ENCODE measurements at places on chromosomes 6 and 20.

DNA sequence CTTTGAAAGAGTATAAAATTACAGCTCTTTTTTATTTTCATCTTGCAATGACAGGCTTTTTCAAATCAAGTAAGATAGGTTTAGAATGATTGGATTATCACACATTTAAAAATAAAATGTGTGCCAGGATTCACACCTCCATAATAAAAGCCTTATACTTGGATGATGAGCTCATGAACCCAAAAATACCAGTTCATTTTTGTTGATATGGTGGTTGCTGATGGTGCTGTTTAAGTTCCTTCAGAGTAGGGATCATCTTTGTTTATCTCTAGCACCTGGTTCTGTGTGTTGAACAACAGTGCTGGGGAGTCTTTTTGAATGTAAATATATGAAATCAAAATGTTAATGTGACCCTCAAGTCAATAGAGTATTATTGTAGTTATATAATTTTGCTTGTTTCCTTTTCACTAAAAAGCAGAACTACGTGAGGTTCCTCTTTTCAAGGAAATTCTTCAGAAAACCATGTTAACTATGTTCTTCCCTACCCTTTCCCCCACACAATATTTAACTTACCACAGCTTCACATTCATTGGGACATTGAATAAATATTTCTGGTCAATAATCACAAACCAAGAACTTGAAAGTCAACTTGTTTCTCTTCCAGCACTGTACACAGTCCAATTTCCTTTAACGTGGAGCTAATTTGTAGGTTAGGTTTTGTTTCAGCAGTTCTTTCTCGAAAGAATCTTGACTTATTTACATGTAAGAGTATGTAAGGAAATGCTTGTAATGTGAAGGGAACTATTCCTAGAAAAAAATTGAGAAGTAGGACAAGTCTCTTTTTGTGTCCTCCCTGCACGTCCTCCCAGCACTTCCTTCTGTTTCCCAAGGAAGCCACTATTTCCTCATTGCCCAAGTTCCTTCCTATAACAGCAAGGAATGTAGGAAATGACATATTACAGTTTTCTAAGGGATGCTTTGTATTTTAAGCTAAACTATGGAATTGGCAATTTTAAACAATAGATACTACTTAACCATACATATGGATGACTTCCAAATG is 945.9 kb upstream of the CITED2 start:
- DNase-seq: no peak

- DNase-seq: no peak
These were observed 116.0 kb downstream of the SYCP2 start for GRCh38 chr20:59817406-59817805.

DNA sequence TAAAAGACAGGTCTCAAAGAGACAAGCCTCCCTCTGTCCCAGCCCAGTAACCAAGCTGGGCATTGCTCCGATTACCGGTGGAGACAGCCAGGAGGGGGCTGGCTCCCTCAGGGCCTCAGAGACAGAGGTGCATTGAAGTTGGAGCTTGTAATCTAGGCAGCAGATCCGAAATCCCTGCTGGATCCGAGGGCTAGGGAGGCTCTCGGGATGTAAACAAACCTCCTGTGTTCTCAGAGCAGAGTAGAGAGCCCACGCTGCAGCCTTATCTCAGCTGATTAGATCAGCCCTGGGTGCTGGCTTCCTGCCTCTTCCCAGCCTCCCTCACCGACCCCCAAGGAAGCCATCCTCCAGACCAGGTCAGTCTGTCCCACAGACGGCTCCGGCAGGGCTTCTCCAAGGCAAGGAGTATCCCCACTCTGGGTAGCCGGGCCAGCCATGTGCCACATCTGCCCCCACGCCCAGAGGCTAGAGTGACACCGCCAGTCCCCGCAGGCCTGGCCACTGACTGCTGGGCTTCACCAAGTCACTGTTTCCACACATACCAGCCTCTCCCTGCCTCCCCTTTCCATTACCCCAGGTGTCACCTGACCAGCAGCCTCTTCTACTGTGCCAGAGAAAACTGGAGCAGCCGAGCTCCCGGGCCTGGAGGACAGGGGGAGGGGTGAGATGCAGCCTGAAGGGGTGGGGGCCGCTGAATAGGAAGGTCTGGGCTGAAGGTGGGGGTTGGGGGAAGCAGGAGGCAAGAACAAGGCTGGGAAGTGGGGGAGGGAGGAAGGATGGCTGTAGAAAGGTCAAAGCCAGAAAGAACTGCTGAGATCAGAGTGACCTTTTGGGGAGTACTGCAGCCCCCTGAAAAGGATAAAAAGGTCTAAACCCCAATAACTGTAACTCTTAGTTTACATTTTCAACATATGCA is 6.0 kb downstream of the SDC4 start:
- DNase-seq: no peak

DNA sequence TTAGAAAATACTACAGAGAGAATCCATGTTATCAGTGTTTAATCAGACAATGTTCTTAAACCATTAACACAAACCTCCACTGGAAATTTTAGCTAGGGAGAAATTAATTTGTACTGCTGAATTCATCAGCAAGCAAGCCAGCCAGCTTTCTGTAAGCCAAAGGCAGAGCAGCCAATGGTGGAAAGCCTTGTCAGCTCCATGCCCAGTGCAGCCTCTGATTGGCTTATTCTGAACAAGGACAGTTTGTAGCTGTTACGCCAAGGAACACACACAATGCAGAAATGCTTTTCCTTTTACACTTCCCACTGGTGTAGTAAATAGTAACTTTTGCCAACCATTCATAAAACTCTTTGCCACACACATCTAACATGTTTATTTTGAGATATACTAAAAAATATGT is 265.0 kb downstream of the TENT5A start:
- peak; percentile 40 for DNase-seq

DNA sequence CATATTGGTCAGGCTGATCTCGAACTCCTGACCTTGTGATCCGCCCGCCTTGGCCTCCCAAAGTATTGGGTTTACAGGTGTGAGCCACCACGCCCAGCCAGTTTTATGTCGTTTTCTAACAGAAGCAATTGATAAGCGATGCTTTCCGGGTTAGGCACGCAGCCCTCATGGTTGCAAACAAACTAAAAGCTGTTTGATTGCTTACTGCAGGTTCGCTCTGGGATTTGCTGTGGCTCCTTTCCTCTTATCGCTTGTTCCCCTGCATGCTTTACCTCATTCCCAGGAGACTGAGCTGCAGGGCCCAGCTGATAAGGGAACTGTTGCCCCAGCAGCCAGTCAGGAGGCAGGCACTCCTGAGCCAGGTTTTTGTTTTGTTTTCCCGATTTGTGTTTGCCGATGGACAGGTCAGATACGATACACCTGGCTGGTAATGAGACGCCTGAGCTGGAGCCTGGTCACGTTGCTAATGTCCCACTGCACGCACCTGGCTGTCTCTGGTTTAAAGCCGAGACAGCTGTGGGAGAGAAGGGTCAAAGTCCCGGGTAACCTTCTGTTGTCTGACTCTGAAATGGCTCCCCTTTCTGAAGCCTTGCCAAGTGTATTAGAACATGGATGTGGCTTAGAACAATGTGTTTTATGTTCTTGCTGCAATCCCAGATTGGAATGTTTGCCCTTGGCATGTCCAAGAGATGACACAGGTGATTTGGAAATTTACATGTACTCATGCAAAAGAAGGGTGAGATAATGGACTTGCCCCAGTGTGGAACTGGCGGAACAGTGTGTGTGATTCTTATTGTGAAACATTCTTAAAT is 19.9 kb downstream of the DSP start:
- peak; percentile 38 for DNase-seq

DNA sequence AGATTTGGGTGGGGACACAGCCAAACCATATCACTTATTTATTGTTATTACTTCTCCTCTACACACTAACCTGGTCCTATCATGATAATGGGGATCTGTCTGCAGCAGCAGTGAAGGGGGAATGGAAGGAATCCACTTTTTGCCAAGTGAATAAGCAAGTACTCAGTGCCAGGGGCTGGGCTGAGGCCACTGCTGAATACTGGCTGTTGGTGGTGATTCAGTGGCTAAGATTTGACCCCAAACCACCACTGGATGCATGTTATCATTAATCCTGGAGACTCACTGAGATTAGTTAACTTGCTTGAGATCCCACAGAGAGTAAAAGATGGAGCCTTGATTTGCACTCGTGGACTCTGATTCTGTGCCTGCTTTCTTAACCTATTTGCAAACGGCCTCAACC is 127.7 kb downstream of the TSHZ2 start:
- peak; percentile 45 for DNase-seq

GRCh38 chr6:42007286-42008137 is 42.8 kb upstream of the TAF8 start:
- no peak for DNase-seq

DNA sequence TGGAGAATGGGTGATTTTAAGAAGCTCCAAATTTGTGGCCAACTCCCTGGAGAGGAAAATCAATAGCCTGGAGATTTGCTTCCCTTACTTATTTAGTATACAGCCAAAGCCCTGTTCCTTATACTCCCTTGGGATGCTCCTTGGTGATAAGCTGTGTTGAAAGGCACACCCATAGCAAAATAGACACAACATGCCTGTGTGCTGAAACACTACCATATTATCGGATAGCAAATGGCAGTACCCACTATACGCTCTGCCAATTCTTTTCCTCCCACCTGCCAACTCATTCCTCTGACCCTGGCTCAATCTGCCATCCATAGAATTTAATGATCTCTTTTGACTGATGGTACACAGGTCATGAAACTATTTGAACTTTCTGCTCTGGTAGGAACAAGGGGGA is 98.2 kb downstream of the CLIC5 start:
- DNase-seq: no peak

DNA sequence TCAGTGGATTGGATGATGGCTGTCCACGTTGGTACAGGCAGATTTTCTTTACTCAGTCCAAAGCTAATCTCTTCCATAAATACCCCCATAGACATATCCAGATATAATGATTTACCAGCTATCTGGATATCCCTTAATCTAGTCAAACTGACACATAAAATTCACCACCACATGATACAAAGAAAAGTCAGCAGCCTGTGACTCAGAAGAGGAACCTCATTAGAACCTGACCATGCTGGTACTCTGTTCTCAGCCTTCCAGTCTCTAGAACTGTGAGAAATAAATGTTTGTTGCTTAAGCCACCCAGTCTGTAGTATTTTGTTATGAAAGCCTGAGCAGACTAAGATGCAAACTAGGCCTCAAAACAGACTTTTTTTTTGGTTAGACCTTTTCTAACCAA is 431.3 kb upstream of the RNF217 start:
- DNase-seq: no peak

GRCh38 chr6:16850681-16851026 is 89.4 kb upstream of the ATXN1 start:
- no peak for DNase-seq

- peak; percentile 15 for DNase-seq
These were observed 207.4 kb downstream of the SOX4 start for GRCh38 chr6:21800948-21801438.

GRCh38 chr20:44219170-44219730 is 8.7 kb upstream of the OSER1 start:
- no peak for DNase-seq

DNA sequence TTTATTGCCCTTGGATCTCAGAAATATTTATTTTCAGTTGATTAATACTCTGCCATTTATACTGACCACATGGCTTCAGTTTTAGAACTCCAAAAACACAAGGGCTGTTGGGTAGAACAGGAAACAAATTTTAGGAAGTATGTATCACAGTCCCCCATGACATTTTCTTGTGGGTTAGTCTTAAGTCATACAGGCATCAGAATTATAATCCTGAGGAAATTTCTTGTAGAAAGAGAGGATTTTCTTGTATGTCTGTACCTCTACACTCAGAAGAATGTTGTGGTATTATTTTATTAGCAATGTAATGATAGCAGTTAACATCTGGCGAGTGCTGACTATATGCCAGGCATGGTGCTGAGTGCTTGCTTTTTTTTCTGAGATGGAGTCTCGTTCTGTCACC is 302.9 kb downstream of the CLIC5 start:
- peak; percentile 45 for DNase-seq

- DNase-seq: peak; percentile 96
These were observed 89.2 kb downstream of the UST start for GRCh38 chr6:148835920-148836441.

DNA sequence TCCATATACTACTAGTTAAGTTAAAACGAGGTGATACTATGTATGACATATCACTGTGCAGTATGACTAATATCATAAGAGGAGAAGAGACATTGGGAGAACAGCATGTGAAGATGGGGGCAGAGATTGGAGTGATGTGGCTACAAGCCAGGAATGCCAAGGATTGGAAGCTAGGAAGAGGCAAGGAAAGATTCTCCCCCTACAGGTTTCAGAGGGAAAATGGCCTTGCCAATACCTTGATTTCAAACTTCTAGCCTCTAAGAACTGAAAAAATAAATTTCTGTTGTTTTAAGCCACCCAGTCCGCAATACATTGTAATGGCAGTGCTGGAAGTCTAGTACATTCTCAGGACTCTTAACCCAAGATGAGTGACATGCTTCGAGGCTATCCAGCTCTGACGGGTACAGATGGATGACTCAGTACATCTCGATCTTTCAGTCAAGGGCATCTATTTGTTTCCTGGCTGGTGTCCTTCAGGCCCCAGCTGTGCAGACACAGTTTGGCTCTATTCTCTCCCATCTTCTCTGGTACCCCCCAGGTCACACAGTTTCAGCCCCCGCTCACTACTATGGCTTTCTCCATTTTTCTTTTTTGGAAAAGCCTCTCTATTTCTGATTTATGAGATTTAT is 55.5 kb upstream of the THEMIS start:
- DNase-seq: peak; percentile 35

- no peak for DNase-seq
These were observed 356 bp upstream of the IRAK1BP1 start for GRCh38 chr6:78867020-78867369.

- no peak for DNase-seq
These were observed 1.8 kb downstream of the CTSA start for GRCh38 chr20:45892828-45893500.

GRCh38 chr6:118122801-118123200 is 215.7 kb downstream of the SLC35F1 start:
- DNase-seq: no peak

DNA sequence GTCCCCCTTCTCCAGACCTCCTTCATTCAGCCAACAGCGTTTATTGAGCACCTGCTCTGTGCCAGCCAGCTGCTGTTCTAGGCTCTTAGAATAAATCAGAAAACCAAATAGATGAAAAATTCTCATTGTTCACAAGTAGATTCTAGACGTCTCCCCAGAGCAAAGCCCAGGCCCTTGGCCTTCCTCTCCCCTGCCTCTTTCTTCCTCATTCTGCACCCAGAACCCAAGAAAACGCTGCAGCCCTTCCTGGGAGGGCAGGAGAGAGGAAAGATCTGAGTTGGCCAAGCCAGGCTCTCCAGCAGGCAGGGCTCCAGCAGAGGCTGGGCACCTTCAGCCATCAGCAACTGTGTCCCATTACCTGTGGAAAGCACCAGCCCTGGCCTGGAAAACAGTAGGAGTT is 12.0 kb upstream of the BPI start:
- DNase-seq: no peak

GRCh38 chr6:127550403-127550802 is 26.6 kb upstream of the C6orf58 start:
- peak; percentile 74 for DNase-seq

DNA sequence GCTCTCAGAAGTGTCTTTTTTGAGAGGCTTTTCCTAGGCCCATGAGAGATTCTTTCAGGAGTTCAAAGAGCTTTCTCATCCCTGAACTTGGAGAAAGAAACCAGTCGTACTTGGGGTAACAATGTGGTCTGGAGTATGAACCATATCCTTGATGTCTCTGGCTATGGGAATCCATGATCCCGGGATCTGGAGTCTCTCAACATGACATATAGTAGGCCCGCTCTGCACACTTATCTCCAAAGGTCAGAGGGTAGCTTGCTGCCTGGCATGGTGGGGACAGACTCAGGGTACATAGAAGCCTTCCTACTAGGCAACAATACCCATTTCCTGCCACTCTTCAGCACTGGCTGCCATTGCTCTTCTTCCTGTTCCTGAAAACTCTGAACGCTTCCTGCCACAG is 42.2 kb upstream of the NFATC2 start:
- DNase-seq: no peak

- DNase-seq: no peak
These were observed 5.4 kb downstream of the CTSZ start for GRCh38 chr20:59001449-59002171.

All from fibroblast of mammary gland (primary cell).